AG10803 (cell line): ENCODE measurements at places on chromosomes 7 and 10.

DNA sequence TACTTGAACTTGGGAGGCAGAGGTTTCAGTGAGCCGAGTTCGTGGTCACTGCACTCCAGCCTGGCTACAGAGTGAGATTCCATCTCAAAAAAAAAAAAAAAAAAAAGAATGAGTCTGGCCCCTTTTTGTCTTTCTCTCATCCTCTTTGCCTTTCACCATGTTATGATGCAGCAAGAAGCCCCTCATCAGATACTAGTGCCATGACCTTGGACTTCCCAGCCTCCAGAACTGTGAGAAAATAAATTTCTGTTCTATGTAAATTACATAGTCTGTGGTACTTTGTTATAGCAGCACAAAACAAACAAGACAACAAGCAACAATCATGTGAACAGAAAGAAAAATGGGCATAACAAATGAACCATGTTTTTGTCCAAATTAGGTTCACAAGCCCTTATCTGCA is 2.3 kb upstream of the DBNL start:
- no peak for DNase-seq

DNA sequence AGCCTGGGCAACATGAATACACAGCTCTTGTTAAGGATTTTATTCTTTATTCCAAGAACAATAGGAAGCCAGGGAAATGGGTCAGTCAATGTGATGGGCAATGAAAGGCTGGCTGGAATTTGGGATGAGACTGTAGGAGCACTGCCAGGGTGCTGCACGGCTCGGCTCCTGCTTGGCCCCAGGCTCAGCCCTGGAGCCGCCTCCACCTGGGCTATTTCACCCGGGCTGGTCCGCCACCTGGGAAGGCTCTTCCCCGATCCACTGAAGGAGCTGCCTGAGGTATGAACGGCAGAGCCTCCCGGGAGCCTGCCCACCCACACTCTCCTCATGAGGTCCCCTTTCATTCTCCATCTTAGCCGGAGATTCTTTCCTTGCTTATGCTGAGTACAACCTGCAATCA is 80.4 kb upstream of the KMT2C start:
- no peak for DNase-seq

DNA sequence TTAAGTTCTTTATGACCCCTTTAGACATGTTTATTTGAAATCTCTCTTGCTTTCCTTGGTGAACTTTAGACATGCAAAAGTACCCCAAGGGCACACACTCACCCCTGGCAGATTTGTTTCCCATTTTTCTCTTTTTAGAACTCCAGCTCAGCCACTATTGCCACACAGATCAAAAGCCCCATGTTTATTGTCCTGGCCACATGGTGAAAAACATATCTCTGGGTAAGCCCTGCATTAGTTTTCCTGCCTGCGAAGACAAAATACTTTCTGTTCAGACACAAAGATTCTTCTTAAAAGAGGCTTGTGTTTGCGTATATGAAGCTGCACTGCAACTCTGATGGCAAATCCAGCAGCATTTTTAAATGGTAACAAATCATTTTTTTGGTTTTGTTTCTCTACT is 200.0 kb downstream of the POLR1F start:
- DNase-seq, result no peak

DNA sequence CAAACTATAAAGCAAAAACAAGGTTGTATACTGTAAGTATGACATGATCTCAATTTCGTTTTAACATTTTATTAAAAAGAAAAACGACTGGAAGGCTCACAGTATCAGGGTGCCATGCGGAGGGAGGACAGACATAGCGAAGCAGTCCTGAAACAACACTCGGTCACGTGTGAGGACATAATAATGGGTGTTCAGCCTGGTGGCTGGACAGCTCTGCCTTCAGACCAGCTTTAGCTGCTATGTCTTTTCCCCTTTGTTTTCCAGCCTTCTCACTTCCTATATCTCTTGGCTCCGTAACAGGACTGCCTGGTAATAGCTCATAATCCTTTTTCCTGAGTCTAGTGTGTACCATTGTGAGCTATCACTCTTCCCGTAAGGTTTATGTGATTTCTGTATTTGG is 18.4 kb upstream of the KLF14 start:
- no peak for DNase-seq

GRCh38 chr7:46969303-46970130 is 612.4 kb downstream of the TNS3 start:
- DNase-seq, result peak; percentile 93

- no peak for DNase-seq
These were observed 1.2 kb downstream of the PDIA4 start for GRCh38 chr7:149027055-149027454.

DNA sequence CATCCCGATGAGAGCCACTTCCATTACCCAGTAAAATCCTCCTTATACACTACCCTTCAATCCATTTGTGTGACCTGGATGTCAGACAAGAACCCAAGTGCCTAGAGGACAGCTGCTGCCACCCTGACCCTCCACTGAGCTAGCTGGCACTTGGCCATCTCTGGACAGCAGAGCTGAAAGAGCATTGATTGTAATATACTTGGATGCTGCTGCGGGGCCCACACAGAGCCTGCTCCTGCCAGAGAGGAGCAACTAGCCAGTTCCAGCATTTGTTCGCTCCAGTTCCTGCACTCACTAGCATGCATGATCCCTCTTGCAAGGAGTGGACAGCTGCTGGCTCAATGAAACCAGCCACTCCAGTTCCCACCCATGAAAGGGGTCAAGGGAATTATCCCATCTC is 8.4 kb upstream of the TMEM254 start:
- no peak for DNase-seq

DNA sequence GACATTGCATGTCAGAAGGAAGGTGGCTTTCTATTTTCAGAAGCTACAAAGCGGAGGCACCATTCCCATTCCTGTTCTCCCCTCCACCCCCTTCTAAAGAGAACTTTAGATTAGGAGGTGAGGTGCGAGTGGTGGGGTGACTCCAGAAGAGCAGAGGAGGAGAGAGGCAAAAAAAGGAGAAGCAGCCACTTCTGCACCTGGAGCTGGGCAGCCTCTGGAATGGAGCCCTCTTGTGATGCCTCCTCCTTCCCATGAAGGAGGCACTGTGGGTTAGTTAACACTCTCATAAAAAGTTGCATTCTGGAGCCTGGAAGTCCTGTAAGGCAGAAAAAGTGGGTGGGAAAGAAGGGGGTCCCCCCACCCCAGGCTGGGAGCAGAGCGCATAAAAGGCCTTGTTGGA is 4.8 kb downstream of the PTF1A start:
- no peak for DNase-seq

DNA sequence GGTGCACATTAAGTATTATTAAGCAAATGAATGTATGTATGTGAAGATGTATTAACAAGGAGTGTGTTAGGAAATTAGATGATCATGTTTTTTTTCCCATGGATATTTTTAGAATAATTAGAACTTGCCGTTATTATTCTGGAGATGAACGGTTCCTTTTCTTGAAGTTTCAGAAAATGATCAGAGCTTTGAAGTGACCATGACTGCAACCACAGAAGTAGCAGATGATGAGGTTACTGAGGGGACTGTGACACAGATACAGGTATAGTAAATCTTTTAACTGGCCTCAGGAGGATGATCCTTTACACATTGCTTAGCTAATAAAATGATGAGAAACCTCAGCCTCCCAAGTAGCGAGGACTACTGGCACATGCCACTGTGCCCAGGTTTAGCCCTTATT is 18.6 kb downstream of the DMTF1 start:
- DNase-seq, result no peak

DNA sequence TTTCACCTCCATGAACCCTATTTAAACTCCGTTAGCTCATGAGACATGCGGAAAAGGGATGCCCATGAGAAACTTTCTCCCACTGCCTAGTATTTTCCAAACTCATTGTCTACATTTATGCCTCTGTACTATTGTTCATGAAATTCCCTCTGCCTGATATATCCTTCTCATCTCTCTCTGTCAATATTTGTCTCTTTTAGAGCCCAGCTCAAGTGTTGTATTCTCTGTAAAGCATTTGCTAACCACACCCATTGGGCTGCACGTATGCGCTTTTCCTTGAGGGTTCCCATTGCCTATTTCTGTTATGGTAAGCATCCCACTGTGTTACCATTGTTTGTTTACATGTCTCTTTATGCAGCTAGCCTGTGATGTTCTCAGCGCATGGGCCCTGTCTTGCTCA is 211.4 kb downstream of the MDFIC start:
- DNase-seq, result no peak

DNA sequence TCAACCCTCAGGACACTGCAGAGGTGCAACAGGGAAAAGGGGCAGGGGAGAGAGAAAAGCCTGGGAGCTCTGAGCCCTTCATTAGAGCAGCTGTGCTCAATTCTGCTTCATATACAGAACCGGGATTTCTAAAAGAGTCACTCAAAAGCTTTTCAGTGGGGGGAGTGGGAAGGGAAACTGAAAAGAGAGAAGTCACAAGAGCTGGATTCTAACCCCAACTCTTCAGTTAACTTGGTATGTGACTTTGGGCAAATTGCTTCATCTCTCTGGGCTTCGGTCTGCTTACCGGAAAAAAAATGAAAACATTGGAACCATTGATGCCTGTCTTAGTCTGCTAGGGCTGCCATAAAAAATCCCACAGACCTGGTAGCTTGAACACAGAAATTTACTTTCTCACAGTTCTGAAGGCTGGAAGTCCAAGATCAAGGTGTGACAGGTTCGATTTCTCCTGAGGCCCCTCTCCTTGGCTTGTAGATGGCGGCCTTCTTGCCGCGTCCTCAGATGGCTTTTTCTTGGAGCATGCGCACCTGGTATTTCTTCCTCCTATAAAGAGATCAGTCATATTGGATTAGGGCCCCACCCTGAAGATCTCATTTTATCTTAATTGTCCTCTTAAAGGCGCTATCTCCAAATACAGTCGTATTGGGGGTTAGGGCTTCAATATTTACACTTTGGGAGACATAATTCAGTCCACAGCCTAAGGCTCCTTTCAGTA is 118.3 kb upstream of the KMT2E start:
- no peak for DNase-seq

GRCh38 chr10:31359979-31360378 is 41.0 kb downstream of the ZEB1 start:
- peak; percentile 16 for DNase-seq

DNA sequence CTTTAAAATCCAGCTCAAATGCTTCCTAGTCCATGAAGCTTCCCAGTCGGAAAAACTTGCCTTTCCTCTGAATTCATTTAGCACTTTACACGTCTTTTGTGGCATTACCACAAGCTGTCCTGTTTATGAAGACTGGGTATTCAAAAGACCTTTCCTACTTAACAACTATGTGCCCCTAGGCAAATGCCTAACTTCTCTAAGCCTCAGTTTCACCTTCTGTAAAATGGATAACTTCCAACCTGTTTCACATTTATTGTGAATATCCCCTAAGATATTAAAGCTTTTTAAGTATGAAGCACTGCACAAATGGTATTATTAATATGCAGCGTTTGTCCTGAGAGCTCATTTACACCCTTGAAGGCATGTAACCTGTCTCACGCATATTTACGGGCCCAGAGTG is 843 bp downstream of the CFAP70 start:
- DNase-seq, result no peak
